ENCODE measurements at places on chromosomes 5 and 9.

GRCh38 chr9:134516464-134516863, 125.1 kb upstream of the COL5A1 start:
- no peak for DNase-seq

GRCh38 chr5:8864053-8864452, 681.8 kb downstream of the SEMA5A start:
- no peak for DNase-seq

- DNase-seq, result no peak
Measured at GRCh38 chr5:146475190-146475780, 28.2 kb downstream of the TCERG1 start.

GRCh38 chr9:4214486-4214885, 85.4 kb downstream of the GLIS3 start:
- no peak for DNase-seq

GRCh38 chr5:53777864-53778618, 217.6 kb downstream of the NDUFS4 start:
- no peak for DNase-seq

- no peak for DNase-seq
Measured at GRCh38 chr5:8840237-8840636, 705.6 kb downstream of the SEMA5A start.

GRCh38 chr5:32522429-32523143, 62.8 kb upstream of the SUB1 start:
- no peak for DNase-seq

GRCh38 chr5:174617285-174617684, 107.1 kb upstream of the MSX2 start:
- no peak for DNase-seq

DNA sequence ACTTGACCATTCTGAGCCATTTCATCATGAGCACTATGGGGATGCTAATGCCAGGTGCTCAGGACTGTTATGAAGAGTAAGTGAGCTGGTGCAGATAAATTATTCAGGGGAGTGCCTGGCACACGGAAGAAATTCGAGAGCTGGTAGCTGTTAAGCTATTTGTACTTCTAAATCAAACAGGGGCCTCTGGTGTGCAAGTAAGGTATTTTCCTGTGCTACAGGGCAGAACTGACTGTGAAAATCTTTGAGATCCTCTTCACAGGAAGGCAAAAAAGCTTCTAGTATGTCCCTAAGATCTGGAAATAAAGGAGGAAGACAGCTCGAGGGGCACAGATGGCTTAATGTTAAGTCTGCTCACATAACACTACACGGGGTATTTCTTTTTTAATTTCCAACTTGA, 106.3 kb upstream of the SPOCK1 start:
- no peak for DNase-seq

DNA sequence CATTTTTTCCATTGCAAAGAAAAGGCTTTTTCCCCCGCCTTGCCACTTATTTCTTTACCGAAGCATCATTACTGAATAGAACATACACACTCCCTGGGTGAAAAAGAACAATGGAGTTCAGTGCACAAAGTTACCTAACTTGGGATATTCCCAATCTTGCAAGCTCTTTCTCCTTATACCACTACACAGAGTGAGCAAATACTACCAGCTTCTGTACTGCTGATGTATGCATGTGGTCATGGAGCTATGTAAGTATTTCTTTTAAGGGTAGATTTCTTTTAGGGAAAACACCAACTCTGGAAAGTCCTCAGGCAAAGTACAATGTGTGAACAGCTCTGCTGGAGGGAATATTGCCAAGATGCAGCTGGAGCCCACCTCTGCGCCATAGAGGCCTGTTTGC, 81.1 kb downstream of the AOPEP start:
- no peak for DNase-seq

DNA sequence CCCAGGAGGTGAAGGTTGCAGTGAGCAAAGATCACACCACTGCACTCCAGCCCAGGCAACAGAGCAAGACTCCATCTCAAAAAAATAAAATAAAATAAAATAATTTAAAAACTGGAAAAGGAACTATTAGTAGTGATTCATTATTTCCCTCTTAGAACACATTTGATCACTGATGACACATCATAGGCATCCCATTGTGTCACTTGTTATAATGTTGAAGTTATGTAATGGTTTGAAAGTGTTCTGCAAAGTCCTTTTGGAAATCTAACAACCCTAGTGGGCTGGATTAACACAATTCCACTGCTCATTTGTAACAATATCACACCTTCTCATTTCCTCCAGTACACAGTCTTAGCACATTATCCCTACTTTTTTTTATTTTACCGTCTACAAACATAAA, 81.8 kb upstream of the LMNB1 start:
- DNase-seq, result no peak

DNA sequence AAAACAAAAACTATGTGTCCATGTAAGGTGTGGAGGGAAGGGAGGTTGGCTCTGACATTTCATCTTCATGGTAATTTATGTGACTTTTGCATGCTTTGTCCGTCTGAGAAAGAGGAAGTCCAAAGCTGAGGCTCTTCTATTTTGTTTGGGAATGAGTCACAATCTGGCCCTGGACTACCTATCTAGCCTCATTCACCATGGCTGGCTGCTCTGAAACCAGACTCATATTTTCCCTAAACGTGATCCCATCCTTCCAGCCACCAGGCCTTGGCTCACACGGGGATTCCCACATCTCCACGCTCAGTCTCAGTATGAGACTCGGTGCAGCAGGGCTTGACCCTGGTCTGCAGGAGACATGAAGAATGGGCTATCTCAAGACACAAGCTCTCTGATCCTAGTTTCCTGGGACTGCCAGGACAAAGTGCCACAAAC, 672.8 kb downstream of the ACTL7B start:
- DNase-seq, result no peak

- DNase-seq, result no peak
Measured at GRCh38 chr5:83368319-83368718, 103.2 kb upstream of the VCAN start.

- no peak for DNase-seq
Measured at GRCh38 chr9:135641047-135641446, 1.7 kb upstream of the GLT6D1 start.

- peak; percentile 29 for DNase-seq
Measured at GRCh38 chr5:61162832-61163567, 732 bp upstream of the SMIM15 start.

- DNase-seq, result no peak
Measured at GRCh38 chr5:153626836-153627235, 136.4 kb downstream of the GRIA1 start.

DNA sequence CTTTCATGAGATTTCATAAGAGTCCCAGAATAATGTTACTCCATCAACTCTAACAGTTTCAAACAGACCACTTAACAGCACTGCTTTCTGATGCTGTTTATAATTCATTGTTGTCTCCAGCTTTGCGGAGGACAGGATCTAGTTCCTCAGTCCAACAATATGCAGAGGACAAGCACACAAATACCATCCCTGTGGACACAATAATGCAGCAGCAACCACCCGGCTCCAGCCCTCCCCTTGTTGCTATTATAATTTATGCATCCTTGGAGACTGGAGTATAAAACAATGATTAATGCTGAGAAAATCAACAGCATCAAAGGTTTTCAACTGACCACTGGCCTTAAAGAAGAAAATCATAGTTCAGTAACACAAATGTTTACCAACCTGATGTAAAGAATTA, 108.3 kb downstream of the DENND1A start:
- no peak for DNase-seq

DNA sequence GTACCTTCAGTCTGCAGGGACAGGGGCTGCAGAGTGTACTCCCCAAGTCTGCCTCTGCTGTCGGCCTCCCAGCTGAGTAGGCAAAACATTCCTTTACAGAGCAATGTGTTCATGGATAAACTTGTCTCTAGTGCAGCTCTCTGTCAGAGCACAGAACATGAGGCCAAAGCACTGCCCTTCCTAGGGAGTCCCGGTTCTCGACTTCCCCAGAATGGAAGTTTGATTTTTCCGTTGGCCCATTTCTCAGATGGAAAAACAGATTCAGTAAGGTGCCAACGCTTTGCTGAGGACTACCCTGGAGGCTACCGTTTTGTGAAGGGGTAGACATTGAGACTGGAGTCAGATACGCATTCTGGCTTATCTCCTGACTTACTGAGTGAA, 422 bp upstream of the TRIM32 start:
- DNase-seq, result no peak

GRCh38 chr9:14170973-14171596, 142.9 kb downstream of the NFIB start:
- no peak for DNase-seq

GRCh38 chr5:180070756-180071530, 616 bp downstream of the RNF130 start:
- peak; percentile 8 for DNase-seq

DNA sequence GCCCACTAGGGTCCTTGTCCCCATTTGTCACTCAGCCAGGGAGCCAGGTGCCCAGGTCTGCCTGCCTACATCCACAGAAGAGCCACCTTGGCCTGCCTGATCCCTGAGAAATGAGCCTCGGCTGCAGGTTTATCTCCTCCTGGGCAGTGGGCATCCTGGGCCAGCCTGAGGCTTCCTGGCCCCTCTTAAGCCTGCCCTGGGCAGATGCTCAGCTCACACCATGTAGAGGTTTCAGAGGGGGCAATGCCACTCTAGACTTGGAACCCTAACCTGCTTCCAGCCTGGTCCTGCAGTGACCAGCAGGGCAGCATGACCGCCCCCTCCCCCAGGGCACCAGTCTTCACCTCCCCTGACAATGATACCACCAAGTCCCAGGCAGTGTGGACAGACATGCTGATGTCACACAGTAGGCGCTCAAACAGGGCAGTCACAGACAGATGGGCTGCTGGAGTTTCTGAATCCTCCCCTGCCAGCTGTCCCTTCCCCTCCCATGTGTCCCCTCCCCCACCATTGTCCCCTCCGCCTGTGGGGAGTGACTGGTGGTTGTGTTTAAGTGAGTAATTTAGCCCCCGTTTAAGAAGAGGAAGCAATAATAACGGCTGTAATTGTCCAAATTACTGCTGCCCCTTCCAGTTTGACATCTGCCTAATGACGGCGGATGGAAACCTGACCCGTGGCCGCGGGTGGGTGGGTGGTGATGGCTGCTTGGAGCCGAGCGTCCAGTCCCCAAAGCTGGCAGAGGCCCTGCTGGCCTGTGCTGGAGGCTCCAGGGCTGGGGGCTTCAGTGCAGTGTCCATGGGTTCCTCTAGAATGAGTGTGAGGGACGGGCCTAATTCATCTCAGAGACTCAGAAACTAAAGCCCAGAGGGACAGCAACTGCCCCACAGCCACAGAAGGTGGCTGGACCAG, 147.7 kb downstream of the BARX1 start:
- DNase-seq, result peak; percentile 45

GRCh38 chr9:7454624-7455023, 345.0 kb downstream of the DMAC1 start:
- no peak for DNase-seq

GRCh38 chr9:109856785-109857184, 76.8 kb downstream of the PALM2AKAP2 start:
- DNase-seq, result no peak

DNA sequence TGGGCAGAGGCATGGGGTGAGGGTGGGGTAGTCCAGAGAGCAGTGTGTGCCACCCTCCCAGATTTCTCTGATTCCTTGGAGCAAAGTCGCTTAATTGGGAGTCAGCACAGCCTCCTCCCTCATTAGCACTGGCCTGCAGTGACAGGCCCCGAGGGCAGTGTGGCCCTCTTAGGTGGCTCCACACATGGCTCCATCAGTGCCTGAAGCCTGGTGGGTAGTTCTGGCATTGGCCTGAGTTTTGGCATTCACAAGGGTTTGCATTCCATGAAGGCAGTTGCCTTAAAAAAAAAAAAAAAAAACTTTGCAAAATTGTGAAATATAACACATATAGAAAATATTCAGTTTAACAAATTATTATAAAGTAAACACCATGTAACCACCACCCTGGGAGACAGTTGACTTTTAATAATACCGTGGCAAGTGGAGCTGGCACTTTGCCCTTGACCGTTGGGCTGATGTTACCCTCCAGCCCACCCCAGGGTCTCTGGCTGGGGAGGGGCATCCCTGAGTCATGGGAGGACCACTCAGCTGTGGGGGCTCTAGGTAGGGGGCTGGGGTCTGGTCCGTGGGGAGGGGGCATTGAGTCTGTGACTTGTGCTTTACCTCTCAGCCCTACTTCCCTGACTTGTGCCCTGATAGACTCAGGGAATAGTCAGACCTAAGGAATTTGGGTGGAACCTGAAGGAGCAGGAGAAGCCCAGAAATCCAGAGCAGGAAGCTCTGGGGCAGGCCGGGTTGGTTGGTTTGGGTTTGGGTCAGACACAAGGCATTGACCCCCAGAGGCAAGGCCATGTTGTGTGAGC, 51.3 kb upstream of the PITX1 start:
- DNase-seq, result no peak

DNA sequence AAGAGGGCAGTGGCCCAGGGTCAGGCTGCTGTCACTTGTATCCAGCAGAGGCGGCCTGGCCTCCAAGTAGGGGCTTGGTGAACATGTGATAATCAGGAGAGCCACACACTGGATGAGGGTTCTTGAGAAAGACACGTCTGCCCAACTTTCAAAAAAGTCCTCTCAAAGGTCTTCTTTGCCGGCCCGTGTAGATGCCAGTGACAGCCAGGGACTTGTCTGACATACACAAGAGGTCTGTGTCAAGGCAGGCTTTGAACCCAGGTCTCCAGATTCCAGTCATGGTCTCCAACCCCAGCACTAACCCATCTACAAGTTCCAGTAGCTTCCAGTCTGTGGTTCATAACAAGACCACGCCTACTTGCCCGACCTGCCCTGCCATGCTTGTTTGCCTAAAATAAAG, 7.9 kb upstream of the AMBP start:
- no peak for DNase-seq

DNA sequence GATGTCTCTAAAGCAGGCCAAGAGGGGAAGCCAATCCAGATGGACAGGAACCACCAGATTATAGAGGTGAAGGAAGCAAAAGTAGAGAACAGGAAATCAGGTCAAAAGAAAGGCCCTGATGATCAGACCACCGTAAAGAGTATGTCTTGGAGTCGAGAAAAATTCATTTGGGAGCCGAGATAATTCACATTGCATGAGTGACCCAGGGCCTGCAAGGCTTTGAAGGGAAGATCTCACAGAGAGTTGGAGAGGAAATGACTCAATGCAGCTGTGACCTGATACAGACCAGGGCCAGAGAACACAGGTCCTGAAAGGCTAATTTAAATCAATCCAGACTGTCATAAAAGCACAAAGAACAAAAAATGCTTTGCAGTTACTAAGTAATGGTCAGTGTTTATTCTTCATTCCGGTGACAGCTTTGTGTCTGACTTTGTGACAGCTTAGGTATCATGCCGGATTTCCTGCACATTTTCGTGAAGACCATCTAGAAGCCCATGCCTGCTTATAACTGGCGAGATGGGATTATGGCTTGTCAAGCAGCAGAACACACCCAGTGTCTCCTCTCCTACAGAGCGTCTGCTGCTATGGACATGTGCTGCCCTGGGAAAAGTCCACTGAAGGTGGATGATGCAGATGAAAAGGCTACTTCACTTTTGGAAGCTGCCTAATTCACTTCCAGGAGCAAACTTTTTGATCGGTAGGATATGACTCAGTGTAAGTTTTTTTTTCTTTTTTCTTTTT, 5.8 kb upstream of the ACTBL2 start:
- DNase-seq, result no peak

DNA sequence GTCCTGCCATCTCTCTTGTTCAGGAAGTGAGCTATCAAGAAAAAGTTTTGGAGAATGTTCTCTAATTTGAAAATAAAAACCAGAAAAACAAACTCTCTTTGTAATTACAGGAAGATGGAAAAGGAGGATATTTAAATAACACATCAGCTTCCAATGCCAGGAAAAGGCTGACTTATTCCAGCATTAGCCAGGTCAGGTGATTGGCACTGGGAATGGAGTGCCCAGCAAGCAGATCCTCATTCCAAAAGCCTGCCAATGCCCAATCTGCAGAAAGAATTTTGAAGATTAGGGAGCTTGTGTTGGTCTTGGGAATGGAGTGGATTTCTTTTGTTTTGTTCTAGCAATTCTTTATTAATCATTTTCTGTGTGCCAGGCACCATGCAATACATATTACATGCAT, 196.6 kb downstream of the SNCAIP start:
- no peak for DNase-seq

Measured in NCI-H1105 treated with DMSO at 0.1 percent for 48 hours (cell line).